ENCODE measurements at places on chromosomes 7 and 10.

DNA sequence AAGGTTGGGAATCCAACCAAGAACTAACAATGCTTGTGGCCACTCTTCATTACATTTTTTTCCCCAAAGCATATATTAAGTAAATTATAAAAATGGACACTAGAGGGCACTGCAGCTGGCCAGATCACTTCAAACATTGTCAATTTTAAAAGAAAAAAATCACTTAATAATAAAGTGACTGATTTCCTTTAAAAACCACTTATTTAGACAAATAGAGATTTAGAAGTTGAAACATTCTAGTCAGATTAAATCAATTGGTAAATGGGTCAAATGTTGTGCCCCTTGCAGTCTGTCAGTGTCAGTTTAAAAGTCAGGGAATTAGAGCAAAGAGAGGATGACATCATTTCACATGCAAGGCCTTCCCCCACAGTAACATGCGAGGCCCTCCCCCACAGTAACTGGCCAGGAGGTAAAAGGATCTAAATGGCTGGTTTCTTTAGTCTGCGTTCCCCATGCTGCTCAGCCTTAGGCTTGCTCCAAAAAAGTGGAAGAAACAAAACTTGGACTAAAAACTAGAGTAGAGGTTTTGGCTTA, 177.9 kb downstream of the SKAP2 start:
- peak; percentile 60 for DNase-seq

GRCh38 chr7:135910393-135911036, 66.6 kb downstream of the MTPN start:
- no peak for DNase-seq

DNA sequence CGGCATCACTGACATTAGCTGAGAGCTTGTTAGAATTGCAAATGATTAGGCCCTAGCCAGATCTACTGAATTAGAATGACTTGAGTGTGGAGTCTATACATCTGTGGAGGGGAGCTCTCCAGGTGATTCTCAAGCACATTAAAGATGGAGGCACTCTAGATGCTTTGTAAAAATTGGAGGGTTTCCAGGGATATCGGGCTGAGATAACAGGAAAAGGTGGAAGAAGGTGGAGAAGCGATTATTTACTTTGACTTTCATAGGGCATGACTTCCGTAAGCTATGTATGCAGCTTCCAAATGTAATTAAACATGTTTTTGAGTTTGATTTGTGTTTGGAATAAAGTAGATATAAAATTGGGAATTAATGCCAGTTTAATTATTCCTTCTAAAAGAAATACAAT, 235.0 kb upstream of the PTN start:
- no peak for DNase-seq

DNA sequence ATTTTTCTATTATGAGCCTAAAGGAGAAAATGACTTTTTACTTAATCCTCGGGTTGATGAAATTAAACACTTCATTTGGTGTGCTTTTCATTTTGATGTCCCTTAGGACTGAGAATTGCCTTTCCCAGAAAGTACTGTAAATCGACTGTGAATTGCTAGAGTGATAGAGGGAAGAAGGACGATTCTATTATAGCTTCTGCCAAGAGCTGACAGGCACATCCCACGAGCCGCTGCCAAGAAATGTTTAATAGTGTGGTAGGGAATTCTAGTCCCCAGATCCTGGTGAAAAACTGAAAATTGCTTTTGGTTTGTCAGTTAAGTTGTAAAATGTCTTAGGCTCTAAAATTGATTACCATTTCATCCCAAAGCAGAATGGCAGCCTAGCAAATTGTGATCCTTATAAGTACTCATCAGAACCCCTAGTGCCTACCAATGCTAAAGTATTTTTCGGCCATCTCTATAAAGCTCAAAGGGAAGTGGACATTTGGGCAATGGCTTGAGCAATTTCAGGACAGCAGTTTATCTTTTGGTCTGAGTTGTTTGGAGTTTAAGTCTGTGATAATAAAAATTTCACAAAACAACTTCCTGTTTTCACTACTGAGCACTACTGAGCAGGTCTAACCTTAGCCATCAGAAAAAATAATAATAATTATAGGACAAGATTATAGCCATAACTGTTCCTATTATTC, 44.6 kb upstream of the HYCC1 start:
- DNase-seq, result peak; percentile 47

GRCh38 chr10:3398825-3399646, 226.5 kb upstream of the PITRM1 start:
- DNase-seq, result peak; percentile 56

- peak; percentile 64 for DNase-seq
Observed at GRCh38 chr10:14396411-14397048, 65.8 kb upstream of the FRMD4A start.
